ENCODE measurements at places on chromosomes 5 and 9.

DNA sequence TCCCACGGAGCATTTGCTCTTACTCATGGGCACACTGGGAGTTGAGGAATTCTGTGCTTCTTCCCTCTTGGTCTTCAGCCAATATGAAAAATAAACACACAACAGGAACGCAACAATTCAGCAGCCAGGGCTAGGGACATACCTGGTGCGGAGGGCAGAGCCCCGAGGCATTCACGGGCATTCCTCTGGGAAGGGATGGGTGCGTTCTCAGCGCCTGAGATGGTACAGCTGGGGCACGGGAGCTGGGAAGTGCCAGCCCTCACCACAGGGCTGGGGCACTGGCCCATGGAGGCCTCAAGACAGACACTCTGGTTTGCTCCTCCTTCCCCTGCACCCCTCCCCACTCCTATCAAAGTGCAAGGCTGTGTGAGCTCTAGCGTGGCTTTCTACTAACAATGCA lies 2.1 kb downstream of the SLC6A3 start:
- no peak for DNase-seq

DNA sequence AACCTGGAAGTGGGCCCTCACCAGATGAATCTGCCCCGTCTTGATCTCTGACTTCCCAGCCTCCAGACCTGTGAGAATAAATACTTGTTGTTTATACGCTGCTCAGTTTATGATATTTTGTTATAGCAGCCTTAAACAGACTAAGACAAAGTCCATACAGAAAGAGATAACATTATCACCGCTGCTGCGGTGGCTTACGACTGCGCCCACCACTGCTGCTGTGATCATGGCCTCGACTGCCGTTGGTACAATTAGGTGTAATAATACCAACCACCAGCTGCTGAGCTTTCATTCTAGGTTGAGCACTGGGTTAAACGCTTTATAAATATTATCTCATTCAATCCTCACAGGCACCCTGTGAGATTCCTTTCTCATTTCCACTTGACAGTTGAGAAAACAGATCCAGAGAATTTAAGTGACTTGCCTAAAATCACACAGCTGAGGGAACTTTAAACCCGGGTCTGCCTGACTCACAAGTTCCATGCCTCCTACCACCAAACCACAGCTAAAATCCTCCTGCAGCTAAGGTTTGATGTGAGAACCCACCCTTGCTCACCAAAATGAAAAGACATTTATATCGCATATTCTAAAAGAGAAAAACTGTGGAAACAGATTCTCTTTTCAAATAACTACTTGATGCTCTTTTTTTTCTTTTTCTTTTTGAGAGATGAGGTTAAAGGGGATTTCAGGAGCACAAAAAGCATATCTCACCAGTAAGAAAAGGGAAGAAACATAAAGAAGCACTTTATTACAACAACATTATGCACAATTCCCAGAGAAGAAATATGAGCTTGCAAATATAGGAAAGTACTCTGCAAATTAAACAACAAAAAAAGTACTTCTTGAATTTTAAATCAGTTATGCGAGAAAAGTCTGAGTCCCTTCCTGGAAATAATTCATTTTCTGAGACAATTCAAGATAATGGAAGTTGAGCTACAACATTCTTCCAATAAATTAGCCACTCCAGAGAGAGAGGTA lies 23.9 kb downstream of the GOLM1 start:
- DNase-seq, result no peak

DNA sequence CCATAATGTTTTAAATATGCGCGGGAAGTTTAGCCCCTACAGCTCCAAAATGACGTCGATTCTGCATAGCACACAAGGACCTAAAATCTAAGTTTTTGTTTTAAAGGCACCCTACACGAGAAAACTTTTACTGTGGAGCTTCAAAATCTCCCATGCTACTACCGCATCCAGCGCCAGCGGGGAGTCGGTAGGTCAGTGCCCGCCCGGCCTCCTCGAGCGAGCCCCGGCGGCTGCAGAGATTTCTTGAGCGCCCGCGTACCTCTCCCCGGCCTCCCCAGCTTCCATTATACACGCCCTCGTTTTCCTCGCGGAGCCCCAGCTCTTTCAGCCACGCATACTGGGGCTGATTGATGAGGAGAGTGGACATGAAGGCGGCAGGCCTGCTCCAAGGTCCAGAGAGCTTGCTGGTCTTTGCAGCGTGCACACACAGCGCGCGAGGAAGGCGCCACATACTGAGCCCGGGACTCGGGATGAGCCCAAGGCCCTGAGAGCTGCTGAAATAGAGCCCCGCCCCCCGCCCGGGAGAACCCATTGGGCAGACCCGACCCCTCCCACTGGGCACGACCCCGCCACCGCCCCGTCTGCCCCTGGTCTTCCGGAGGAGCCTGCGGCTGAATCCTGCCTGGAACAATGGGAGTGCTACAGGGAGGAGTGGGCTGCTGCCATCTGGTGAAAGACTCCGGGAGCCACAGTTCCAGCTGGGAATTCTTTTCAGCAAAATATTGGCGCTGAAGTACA lies at the start of gene ALDH7A1:
Gene ALDH7A1, minus strand, starts transcription at position 472 of the 738 bp plus-strand sequence. Its CDS starts 21 bp downstream, at position 451.
- no peak for DNase-seq

- no peak for DNase-seq
These were observed 169.8 kb downstream of the SEMA6A start for GRCh38 chr5:116404792-116405191.

DNA sequence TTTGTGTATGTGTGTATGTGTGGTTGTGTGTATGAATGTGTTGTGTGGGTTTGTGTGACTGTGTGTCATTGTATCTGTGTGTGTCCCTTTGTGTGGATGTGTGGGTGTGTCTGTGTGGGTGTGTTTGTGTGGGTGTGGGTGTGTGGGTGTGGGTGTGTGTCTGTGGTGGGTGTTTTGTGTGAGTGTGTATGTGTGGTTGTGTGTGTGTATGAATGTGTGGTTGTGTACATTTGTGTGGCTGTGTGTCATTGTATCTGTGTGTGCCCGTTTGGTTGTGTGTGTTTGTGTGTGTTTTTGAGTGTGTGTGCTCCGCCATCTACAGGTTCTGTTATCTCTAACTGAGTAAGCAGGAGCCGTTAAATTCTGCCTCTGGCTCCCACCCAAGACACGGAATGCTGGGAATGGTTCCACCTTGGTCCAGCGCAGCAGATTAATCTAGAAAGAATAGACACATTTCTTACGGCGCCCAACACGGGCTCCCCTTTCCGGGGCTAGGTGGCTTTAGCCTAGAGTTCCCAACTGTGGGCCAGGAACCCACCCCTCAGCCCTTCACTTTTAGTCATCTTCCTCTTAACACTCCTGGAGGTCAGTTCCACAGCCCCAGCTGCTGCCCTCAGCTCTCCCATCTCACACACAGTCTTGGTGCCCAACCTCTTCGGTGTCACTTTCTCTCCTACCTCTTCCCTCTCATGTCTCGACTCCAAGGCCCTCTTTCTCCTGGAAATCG lies 197.1 kb downstream of the TTLL11 start:
- no peak for DNase-seq

DNA sequence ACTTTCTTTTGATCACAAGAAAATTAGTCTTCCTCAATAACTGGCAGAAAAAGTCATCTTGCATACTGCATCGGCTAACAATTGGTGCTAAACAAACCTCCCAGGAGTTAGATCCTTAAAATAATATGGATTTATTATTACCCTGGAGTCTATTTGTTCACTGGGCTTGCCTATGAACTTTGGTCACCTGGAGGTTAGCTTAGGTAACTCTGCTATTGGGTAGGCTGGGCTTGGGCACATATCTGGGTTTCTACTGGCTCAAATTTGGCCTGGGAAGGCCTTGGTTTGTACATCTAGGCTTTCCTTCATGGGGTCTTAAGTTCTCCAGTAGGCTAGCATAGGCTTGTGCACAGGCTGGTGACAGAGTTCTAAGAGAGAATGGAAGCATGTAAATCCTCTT lies 279.9 kb downstream of the RASEF start:
- no peak for DNase-seq

DNA sequence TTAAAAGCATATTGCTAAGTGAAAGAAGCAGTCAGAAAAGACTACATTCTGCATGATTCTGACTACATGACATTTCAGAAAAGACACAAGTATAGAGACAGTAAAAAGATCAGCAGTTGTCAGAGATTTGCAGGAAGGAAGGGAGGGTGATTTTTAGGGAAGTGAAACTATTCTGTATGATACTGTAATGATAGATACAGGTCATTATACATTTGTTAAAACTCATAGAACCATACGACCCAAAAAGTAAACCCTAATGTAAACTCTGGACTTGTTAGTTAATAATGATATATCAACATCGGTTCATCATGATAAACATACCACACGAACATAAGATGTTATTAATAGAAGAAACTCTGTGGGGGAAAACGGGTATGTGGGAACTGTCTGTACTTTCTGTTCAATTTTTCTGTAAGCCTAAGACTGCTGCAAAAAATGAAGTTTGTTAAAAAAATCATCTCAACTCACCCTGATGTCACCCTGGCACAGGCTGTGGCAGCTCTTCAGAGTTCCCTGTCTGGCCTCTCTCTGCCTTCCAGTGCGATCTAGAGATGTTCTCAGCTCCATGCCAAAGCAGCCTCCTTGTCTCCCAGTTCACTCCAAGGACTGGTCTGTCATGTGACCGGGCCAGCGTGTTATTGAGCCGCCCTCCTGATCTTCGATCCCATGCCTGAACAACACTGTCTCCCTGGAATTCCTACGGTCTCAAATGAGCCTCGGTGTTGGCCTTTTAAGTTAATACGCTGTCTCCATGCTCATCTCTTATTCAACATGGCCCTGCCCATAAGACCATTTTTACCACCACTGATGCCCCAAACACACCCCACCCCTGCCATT lies 35.4 kb downstream of the PRLR start:
- no peak for DNase-seq

DNA sequence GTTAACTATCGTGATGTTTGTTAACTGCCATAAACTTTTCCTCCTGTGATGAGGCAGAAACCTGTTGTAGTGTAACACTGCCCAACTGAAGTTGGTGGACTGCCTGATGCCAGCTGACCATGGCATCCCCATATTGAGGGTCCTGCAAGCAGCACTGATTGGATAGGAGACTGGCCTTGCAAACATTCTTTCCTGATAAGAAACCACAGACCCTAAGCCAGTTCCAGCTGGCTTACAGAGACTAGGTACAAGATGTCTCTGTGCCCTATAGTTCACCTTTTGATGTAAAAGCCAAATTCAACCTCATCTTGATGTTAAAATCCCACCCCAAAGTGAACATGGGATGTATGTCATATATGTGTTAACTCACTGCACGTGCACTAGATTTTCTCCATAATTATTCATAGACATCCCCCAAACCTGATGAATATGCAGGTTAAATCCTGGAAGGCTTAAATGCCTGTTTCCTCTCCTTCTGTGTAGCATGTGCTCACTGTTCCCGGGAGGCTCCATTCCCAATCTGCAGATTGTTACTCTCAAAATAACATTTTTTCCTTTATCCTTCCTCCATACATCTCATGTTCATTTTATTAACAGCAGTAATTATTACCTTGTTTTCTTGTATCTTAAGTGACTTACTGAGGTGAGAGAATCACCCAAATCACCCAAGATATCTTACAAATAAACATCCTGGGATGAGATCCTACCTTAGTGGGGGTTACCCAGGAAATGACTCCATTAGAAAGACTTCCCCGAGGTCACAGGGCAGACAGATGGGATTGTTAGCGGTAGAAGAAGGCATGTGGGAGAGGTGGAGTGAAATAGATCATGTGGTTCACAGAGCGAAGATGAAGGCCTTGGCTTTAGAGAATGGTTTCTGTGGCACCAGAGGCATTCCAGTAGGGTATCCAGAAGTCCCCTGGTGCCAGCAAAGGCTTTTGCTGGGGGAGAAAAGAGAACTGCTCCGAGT lies 566.7 kb downstream of the CCDC171 start:
- no peak for DNase-seq

- DNase-seq, result no peak
These were observed 79.6 kb downstream of the SMIM15 start for GRCh38 chr5:61082516-61083280.
